H4 (cell line): ENCODE measurements at places on chromosomes 11 and 22. TPM values are rescaled to one million over a fixed set of nuclear protein-coding genes. Genes with fewer than 3 reads are reported as not detected.

DNA sequence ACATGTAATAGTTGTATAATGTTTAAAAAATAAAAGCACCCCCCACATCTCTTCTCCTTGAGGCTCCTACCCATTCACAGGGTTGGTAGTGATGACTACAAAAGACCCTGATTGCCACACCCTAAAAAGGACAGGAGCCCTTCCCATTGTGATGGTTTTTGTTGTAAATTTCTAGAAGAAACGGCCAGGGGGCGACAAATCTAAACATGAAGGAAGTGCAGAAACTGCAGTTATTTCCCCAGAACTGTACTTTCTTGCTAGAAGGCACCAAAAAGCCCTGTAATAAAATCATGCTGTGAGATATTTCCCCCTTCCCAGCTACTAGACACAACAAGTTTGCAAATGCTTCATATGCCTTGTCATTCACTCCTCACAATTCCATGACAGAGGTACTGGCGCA lies 10.8 kb downstream of the PRR5L start:
- DNase-seq = no peak

Gene IGSF22
- not detected in 2 replicates for total RNA-seq

Gene MRTFA
- total RNA-seq = 13.6 and 20.5 TPM in 2 replicates

DNA sequence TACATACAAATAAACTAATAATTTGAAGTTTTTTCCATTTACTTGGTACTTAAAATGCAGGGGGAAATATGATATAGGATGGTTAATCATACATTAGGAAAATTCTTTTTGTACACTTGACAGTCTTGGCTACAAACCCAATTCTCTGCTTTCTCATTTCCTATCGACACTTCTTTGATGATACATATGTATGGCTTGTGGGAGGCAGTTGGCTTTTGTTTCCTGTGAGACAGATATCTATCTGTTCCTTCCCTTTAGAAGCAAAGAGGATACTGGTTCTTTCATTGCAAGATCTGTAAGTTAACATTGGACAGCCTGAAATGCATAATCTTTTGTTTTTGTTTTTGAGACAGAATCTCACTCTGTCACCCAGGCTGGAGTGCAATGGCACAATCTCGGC lies 47.9 kb upstream of the ADORA2A start:
- no peak for DNase-seq

DNA sequence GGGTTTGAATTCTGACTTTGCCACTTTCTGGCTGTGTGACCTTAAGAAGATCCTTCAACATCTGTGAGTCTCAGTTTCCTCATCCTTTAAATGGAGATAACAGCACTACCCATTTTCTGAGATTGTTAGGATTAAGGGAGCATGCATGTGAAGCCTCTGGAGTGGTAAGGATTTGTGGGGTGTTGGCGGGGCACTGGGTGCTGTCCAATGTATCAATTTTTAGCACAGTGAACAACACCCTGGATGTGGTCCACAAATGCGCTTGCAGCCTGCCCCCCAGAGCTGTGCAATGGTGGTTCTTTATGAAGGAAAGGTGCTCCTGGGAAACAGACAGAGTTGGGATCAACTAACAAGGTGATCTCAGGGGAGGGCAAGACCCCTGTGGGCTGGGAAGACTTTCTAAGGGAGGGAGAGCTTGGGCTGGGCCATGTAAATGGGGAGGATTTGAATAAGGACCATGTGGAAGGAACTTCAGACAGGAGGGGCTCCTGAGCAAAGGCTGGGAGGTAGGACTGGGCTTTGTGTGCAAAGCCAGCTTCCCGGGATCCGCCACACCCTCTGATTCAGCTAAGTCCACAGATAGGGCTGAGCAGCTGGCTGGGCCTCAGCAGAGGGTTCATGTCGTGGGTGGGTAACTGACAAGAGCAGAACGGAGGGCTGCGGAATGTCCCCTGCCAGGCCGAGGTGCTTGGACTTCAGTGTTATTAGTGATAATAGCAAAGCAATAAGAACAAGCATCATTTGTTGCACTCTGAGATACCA lies 22.7 kb upstream of the RASD2 start:
- DNase-seq = no peak

- DNase-seq = no peak
Observed at GRCh38 chr11:124674571-124674970, 867 bp downstream of the SPA17 start.

DNA sequence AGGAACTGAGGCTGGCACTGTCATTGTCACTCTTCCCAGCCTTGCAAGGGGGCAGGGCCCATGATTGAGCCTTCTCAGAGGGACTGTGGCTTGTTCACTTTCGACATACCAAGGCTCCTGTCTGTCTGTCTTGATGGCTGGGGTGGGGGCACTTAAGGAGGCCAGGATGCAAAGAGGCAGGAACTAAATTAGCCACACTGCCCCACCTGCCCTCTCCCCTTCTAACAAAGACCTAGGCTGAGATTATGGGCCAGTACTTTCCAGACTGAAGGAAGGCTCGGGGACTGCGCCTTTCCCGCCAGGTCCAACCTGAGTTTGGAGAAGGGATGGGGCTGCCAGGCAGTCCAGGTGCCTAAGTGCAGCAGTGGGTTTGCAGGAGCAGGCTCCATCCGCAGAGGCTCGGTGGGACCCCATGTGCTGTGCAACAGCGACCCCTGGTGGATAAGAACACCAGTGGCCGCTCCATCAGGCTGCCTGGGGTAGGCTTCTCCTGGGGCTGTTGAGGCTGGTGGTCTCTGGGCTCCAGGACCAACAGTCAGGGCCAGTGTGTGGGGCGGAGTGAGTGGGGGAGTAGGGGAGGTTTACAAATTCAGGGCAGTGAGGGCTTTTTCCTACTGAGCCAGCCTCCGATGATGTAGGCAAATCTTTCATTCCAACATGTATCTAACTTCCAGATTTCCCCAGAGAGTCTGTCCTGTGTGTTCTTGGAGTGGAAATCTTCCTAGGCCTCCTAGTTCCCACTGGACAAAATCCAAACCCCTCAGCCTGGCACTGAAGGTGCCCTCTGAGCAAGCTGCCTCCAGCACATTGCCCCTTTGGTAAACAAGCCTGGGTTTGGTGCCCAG lies 93.9 kb downstream of the INSC start:
- DNase-seq = peak; percentile 66

Gene USP47
- total RNA-seq = 34.2 and 36.0 TPM in 2 replicates

GRCh38 chr11:83157594-83158356 lies 844 bp downstream of the PCF11 start:
- DNase-seq = peak; percentile 54

Gene WNT7B
- 0.66 and 1.9 TPM in 2 replicates for total RNA-seq

- no peak for DNase-seq
Observed at GRCh38 chr11:70415191-70415590, 16.9 kb downstream of the CTTN start.

Gene GDPD4
- not detected in 2 replicates for total RNA-seq

- DNase-seq = no peak
Observed at GRCh38 chr11:79082907-79083306, 357.9 kb downstream of the TENM4 start.

DNA sequence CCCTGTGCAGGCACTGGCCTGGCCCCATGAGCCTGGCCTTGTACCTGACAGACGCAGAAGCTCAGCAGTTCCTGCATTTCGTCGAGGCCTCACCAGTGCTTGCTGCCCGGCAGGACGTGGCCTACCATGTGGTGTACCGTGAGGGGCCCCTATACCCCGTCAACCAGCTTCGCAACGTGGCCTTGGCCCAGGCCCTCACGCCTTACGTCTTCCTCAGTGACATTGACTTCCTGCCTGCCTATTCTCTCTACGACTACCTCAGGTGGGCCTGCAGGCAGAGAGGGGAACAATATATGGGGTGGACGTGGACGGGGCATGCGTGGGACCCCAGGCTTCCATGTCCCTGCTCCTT lies 4.9 kb downstream of the LARGE2 start:
- no peak for DNase-seq

Gene DLAT
- total RNA-seq = 49.0 and 53.2 TPM in 2 replicates

DNA sequence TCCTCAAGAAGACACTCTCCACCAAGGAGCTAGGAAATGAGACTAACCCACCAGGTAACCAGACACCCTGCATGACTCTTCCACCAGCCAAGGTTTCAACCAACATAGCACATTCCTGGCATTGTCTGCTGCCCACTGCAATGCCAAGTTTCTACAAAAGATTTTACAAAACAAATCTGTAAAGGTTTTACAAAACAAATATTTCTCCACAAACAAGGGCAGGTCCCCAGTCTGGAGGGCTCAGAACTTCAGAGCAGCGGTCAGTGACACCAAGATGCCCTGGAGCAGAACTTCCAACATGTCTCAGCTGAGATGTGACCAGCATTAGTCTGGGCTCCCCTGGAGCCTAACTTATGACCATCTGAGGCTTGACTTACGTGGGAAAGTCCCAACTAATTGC lies 14.0 kb downstream of the GALNT18 start:
- DNase-seq = peak; percentile 44

DNA sequence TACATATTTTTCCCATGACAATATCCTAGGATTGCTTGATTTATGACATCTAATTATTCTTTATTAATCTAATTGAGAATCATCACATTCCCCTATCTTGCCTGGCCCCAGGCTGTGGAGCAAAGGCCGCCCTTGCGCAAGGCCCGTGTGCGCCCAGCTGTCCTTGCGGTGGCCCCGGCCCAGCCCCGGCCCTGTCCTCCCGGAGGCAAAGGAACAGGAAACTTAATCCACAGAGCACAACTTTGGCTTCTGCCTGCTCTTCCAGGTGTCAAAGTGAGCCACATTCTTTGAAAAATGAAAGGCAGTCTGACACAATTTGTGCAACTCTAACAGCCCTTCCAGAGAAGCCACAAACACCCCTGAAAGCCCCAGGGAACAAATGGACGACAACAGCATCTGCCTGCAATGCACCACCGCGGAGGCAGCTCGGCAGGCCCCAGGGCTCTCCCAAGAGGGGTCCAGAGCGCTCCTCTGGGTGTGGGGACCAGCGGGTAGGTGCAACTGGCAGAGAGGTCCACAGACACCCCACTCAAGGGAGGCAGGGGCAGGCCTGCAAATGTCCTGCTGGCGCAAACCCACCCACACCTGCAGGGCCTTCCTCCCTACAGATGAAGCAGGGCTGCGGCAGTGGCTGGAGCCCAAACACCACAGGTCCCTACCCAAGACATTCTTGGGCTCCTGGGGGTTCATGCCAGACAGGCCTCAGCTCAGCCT lies 30.3 kb downstream of the GNB1L start:
- no peak for DNase-seq

DNA sequence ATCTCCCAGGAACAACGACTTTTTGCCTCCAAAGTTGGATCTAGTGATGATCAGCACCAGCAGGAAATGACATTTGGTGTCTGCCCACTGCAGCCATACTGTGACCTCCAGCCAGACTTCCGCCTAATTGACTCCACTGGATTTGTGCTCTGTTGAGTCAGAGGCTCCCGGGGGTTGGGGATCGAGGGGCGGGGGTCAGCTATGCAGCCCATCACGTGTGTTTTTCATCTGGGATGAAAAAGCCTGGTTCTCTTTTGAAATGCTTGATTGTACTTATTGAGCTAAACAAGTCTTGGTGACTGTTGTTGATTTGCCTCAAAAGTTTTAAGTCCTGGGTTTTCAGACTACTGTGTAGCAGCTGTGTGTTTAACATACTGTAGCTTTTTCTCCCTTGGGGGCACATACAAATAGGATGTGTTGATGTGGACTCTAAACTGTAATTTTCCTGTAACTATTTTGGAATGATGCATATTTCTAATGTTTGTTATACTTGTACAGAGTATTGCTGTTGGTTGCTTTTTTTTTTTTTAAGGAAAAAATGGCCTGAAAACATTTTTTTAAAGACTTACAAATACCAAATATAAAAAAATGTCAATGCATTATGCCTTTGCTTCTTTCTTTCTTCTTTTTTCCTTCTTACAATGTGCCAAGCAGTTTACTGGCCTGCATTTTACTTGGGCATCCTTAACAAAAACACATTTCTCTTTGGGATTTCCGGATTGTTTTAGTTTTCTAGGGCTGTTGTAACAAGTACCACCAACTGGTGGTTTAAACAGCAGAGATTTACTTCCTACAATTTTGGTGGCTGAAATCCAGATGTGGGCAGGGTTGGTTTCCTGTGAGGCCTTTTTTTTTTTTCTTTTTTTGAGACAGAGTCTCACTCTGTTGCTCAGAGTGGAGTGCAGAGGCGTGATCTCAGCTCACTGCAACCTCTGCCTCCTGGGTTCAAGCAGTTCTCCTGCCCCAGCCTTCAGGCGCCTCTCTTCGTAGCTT lies 46.1 kb upstream of the OR4B1 start:
- DNase-seq = peak; percentile 32

GRCh38 chr22:43879901-43880540 lies 11.8 kb downstream of the PNPLA5 start:
- DNase-seq = no peak

Gene APOA5
- total RNA-seq = not detected in 2 replicates

Gene TPCN2
- total RNA-seq = 6.2 and 7.4 TPM in 2 replicates

Gene SLC5A1
- not detected in 2 replicates for total RNA-seq

DNA sequence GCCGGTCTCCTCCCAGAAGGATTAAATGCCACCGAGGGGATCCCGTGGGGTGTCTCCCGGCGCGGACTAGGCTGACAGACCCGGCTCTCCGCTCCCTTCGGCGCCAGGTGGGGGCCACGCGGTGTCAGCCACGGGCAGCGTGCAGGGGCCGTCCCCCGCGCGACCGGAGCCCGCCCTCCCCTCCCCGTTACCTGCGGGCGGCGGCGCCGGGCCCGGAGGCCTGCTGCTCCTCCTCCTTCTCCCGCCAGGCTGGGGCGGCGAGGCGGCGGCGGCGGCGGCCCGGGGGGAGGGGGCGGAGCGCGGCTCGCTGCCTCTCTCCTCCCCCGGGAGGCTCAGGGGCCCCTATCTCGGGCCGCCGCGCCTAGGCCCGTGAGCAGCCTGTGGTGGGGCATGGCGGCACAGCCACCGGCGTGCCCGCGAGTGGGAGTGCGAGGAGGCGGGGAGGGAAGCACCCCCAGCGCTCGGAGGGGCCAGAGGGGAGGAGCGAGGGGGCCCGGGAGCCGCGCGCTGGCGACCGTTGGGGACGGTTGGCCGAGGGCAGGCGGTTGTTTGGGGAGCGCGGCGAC lies 450 bp downstream of the ZBTB44 start:
- DNase-seq = peak; percentile 19

DNA sequence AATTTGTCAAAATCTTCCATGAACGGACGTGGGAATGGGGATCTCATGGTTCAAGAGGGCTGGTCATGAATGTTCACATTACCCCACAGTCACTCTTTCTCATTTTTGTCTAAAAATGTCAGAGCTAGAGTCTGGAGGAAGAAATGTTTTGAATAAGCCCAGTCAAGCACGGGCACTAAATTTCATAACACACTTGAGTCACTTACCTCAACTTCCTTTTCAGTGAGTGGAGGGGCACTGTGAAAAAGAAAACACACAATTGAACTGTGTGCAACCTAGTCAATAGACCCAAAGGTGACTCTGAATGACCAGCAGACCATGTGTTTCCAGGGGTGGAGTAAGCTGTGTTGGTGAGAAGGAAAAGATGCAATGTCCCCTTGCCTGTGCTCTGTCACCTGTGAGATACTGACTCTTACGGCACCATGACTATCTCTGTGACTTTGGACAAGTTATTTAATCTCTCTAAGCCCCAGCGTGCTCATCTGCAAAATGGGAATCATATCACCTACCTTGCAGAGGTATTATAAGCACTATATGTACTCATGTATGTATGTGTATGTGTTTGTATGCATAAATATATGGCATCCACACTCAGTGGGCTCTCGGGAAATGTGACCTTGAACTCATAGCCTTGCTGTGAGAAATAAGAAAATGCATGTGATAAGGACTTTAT lies 38.2 kb upstream of the LYVE1 start:
- DNase-seq = no peak
